ENCODE measurements at places on chromosomes 12 and 14.
A peak's percentile ranks its signal among the peaks of the same experiment; 100 is the strongest.

GRCh38 chr14:35046751-35047536, 872 bp downstream of the FAM177A1 start:
- no peak for DNase-seq

GRCh38 chr12:105067511-105068031, 16.7 kb downstream of the ALDH1L2 start:
- no peak for DNase-seq

DNA sequence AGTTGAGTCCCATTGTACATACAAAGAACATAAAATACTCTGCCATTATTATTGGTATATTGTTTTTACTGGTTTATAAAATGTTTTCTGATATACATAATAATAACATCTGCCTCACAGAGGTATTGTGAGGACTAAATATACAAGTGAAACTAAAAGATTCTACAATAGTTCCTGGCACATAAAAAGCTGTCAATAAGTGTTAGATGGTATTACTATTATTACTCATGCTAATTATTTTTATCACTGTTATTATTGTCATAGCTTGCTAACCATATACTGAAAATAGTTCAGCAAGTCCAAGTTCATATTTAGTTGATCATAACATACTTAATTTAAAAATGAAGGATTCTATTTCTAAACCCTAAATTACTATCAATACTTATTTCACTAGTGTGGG, 34.4 kb downstream of the BTG1 start:
- no peak for DNase-seq

- no peak for DNase-seq
Measured at GRCh38 chr12:103441437-103442181, 54.2 kb downstream of the C12orf42 start.

GRCh38 chr12:5267603-5268423, 164.1 kb upstream of the NTF3 start:
- peak; percentile 37 for DNase-seq

DNA sequence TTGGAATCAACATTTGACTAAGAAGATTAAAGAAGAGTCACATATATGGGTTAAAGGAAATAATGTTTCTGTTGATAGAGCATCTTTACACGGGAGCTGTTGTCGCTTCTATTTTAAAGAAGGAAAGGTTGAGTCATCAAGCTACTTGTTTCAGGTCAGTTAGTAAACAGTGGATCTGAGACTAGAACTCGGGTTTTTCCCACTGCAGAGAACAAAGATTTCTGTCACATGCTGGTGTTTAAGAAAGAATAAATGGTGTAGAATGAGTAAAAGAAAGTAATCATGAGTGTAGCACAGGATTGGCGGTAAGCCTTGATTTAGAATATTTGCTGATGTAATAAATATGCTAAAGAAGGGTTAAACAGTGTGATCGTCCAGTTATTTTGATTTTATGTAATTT, 455.5 kb downstream of the AEBP2 start:
- DNase-seq = no peak

DNA sequence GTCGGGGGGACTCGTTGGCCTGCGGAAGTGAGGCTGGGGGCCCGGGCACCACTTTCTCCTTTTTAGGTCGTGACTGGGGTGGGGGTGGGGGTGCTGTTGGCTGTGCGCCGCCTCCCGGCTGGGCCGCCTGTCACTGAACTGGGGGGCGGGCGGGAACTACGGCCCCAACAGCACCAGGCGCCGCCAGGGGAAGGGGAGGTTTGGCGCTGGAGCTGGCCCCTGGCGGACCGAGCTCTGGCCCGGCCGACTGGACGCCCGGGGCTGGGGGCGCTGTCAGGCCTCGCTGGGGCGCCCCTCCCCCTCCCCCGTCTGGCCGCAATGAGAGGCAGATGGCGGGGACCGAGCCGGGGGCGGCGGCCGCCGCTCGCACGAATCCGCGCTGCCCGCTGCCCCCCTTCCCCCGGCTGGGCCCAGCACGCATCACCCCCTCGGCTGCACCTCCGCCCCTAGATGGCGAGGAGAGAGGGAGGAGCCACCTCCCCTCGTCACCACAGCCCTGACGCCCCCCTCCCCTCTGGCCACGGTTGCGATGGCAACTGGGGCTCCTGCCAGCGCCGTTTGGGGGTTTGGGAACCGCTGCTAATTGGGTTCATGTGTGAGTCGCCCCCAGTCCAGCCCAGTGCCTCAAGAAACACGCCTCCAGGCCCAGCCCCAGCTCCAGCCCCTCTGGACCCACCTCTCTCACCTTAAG, 723 bp downstream of the NFATC4 start:
- no peak for DNase-seq

DNA sequence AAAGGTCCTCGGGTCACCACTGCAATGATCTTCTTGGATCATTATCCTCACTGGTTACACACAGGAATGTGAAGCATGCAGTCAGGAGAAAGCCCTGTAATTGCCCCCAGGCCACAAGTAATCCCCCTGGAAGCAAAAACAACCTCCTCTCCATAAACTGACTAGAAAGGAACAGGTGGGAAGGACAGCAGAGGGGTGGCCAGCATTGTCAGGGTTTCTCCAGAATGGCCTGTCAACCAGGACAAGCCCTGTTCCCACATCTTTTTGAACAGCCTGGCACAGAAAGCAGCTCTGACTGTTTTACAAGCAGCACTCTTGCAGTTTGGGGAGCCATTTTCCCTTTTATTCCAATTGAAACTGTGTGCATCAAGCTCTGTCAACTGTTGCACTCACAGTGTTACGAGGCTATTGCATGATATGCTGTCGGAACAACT, 36.1 kb downstream of the TMCC3 start:
- peak; percentile 97 for DNase-seq

DNA sequence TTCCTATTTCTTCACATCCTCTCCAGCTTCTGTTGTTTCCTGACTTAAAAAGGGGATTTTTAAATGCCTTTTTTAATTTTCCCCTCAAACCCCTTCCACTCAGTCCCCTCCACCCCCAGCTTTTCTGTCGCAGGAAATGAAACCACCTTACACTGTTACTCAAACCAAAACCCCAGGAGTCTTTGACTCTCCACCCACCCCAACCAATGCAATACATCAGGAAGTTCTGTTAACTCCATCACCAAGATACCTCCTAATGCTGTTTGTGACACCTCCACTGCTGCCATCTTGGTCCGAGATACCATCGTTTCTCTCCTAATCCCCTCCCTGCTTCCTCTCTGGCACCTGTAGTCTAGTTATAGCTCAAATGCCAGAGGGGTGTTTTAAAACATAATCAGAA, 25.4 kb upstream of the CPM start:
- DNase-seq = no peak

DNA sequence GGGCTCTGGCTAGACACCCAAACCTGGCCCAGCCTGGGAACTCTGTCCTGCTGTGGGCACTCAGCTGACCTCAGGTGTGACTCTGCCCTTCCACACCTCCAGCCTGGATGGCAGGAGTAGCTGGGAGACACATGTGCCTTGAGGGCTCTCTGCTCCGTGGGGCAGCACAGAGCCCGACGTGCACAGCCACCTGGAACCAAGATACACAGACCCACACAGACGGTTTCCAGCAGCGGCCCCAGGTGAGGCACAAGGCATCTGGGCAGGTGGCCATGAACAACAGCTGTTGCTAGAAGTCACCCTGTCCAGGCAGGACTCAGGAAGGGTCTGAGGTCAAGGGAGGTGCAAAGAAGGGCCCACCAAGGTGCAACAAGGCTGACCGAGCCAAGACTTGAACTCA, 5.9 kb downstream of the DEGS2 start:
- DNase-seq = no peak

DNA sequence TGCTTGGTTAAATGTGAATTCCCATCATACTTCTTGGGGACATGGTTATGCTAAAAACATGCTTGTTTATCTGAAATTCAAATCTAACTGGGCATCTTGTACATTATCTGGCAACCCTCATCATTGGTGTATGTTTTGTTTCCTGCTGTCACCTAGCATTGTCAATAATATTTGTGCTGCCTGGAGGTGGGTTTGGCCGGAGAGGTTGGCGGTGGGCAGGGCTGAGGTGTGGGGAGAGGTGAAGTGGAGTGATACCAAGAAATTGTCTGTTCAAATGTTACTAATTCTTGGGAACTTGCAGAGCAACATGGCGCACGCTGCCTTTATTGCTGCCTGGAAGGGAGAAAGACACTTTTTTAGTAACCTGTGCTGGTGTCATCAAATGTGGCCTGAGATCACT, 280.5 kb downstream of the VRK1 start:
- DNase-seq = no peak

DNA sequence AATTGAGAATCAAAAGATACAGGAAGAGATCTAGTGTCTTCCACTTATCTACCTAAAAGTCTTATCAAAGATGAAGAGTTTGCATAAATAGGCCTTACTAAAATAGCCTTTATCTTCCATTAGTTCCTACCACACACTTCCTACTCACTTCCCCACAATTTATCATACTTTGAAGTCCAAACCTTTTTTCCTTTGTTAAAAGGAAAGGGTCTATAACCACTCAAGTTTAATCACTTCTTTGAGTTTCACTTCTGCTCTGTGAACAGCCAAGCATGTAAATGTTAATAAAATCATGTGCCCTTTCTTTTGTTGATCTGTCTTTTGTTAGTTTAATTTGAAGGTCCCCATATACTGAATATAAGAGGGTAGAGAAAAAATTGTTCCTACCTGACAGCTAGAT, 114.5 kb downstream of the PHLDA1 start:
- no peak for DNase-seq

GRCh38 chr14:61524211-61524806, 171.0 kb upstream of the HIF1A start:
- DNase-seq = no peak

- no peak for DNase-seq
Measured at GRCh38 chr14:72488514-72488913, 405.4 kb downstream of the DPF3 start.

GRCh38 chr12:105548626-105549025, 218.1 kb downstream of the C12orf75 start:
- DNase-seq = no peak

DNA sequence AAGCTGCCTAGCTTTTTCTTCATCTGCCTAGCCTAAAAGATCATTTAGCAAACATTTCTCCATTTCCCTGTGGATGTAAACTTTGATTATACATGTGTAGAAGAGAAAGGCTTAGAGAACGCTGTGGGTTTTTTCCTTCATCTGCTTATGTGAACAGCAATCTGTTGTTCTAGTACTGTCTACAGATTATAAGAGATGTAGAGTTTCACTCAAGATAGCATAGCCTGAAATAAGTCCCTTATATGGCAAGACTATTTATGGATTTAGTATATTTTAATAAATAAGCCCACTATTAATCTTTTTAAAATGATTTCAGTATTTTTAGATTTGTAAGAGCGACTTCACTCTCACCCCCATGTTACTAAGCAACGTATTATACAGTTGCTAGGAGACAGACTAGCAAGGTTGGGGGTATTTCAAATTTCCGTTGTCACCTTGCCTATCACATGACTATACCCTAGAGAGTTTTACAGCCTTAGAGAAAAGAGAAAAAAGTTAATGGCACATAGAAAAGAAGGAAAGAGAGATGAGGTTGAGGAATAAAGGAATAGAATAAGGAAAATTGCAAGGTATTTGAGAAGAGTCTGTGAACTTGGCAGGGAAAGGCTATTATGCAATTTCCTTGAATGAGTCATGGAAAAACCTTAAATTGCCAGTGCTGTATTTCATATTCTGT, 12.2 kb upstream of the TUBA1A start:
- DNase-seq = no peak

- peak; percentile 82 for DNase-seq
Measured at GRCh38 chr12:51846911-51847642, 1.4 kb downstream of the FIGNL2 start.

GRCh38 chr12:27366621-27367020, 34.0 kb downstream of the BMAL2 start:
- DNase-seq = no peak

- DNase-seq = no peak
Measured at GRCh38 chr12:31861360-31861759, 97.9 kb upstream of the RESF1 start.

DNA sequence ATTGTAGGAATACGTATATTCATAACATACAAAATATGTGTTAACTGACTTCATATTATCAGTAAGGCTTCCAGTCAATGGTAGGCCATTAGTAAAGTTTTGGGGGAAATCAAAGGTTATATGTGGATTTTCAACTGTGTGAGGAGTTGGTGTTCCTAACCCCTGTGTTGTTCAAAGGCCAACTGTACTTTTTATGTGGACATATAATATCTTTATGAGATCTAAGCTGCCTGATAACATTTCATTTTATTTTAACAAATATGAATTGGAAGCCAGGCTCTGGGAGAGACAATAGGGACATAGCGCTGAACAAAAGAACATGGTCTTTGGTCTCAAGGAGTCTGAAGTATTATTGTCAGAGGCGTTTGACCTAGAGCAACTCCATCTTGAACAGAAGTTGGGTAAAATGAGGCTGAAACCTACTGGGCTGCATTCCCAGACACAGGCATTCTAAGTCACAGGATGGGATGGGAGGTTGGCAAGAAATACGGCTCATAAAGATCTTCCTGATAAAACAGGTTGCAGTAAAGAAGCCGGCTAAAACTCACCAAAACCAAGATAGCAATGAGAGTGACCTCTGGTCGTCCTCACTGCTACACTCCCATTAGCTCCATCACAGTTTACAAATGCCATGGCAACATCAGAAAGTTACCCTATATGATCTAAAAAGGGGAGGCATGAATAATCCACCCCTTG, 147.2 kb downstream of the KSR2 start:
- no peak for DNase-seq

DNA sequence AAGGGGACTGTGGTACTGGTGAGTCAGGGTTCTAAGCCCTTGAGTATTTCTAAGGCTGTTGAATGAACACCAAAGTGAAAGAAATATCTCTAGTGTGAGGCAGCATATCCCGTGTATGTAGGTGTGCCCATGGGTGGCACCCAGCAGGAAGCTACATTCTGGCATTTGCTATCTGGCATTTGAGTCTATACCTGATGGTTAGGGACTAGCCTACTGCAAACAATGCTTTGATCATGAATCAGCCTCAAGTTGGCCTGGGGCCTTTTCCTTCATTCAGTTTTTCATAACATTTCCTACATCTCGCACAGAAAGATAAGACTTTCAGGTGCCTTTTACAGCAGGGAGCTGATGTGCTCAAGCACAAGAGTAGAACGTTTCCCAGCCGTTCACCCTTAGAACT, 85.7 kb upstream of the E2F7 start:
- DNase-seq = no peak

- DNase-seq = no peak
Measured at GRCh38 chr12:131232036-131232435, 278.3 kb downstream of the ADGRD1 start.

GRCh38 chr12:114441039-114441383, 35.1 kb upstream of the TBX5 start:
- DNase-seq = no peak

- DNase-seq = no peak
Measured at GRCh38 chr14:32090686-32091085, 13.6 kb downstream of the ARHGAP5 start.

DNA sequence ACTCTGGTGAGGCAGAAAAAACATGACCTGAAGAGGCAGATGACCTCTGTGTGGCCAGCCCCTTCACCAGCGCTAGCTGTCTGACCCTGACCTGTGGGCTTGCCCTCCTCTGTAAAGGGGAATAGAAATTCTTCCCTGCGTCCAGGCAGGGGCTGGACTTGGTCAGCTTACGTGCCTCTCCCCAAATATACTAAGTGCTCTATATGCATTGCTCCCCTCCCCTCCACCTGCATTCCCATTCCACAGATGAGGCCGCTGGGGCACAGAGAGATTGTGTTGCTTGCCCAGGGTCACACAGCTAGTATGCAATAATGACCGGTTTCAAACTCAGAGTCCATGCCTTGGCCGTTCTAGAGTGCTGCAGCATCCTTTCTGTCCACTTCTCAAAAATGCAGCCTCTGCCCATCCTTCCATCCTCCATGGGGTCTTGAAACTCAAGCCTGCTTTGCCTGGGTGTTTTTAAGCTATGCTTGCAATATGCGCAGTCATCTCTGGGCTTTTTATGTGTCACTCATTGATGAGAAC, 303.9 kb downstream of the CACNA1C start:
- DNase-seq = no peak

All from ELF-1 (cell line).